MCF 10A (cell line): ENCODE measurements at places on chromosomes 4 and X.

- H3K4me3 ChIP-seq, result peak overlapping the region; percentile 0
- peak overlapping the region; percentile 62 for H3K27ac ChIP-seq
- no peaks in the 10 kb centered on the region for H3K27me3 ChIP-seq
- H3K4me1 ChIP-seq, result peaks cover 18% of the 10 kb centered on the region
- no peaks in the 10 kb centered on the region for H3K36me3 ChIP-seq
- DNase-seq, result peak; percentile 40
Observed at GRCh38 chr4:160091631-160092030, 988.8 kb downstream of the RAPGEF2 start.

DNA sequence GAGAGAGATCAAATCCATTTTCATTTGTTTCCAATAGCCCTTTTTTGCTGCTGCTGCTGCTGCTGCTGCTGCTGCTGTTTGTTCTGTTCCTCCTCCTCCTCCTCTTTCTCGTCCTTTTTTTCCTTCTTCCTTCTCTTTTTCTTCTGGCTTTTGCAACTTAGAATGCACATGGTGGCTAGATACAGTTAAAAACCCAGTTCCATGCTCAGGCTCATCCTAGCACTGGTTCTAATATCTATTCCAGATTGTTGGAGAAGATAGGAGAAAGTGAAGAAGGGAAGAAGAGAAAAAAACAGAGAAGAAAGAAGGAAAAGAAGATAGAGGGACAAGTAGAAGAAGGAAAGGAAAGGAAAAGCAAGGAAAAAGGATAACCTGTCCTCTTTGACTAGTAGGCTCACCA is 39.7 kb downstream of the VSIG4 start:
- H3K27me3 ChIP-seq, result no peaks in the 10 kb centered on the region
- no peaks in the 10 kb centered on the region for H3K36me3 ChIP-seq
- DNase-seq, result no peak
- no peak overlapping the region for H3K27ac ChIP-seq

DNA sequence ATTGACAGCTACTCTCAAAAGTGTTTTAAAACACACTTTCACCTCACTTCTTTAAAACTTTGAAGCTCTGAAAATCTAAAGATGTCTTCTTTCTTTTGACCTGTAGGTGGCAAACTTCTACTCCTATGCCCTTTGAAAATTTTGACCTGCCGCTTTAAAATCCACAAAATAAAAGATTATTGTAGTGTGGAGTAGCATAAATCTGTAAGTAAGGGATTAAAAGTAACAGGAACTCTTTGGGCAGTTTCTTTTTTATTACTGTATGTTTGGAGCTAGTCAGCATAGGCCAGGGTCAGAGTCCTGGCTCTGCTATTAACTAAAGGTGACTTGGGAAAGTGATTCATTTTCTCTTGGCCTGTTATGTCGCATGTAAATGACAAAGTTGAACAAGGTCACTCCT is 25.5 kb downstream of the BBS12 start:
- H3K36me3 ChIP-seq, result peaks cover 2% of the 10 kb centered on the region
- peak; percentile 51 for DNase-seq
- H3K27ac ChIP-seq, result peak overlapping the region; percentile 56
- H3K4me1 ChIP-seq, result peaks cover 23% of the 10 kb centered on the region
- no peaks in the 10 kb centered on the region for H3K27me3 ChIP-seq

DNA sequence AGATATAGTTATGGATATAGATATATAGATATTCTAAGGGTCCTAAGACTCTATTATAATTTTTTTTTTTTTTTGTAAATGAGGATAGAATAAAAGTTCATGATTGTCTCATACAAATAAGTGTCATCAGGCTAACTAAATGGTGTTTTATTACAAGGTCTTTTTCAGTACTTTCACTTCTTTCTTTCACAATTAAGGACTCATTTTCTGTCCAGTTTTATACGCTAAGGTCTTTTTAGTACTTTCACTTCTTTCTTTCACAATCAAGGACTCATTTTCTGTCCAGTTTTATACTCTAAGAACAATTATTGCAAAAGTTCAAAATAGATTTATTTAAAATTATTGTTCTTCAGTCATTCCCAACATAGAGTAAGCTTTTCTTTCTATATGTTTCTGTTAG is 32.7 kb downstream of the RUFY3 start:
- no peaks in the 10 kb centered on the region for H3K36me3 ChIP-seq
- no peak overlapping the region for H3K4me3 ChIP-seq
- H3K4me1 ChIP-seq, result no peaks in the 10 kb centered on the region

DNA sequence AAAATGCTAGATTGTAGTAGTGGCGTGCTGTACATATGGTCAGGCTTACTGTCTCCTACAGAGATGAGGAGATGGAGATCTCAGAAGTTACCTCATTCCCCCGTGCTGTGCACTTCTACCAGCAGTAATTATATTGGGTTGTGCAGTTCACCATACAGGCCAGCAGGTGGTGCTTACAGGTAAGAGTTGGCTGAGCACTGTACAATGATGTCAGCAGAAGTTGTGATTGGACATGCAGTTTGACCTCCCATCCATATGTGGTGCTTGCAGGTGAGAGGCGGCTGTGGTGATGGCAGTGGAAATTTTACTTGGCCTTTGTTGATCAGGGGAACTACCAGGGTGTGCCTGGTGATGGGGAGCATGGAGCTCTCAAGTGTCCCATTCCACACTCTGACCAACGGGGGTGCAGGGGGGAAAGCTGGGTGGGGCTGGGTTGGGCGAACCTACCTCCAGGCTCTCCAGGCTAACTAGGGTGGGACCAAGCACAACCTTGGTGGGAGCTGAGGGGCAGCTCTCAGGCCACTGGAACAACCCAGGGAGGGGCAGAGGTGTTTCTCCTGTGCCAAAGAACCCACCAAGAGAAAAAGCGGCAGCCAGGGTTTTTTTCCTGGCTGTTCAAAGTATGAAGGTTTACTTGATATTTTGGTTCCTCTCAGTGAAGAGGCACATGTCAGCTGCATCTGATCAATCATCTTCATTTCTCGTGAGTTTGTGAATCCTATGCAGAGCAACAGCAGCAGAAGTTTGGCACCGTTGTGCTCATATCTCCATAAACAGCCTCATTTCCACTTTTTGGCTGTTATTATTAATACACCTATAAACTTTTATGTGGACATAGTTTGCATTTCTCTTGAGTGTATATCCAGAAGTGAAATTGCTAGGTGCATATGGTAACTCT is 73.8 kb upstream of the FREM3 start:
- H3K27ac ChIP-seq, result no peak overlapping the region
- peaks cover 86% of the 10 kb centered on the region for H3K27me3 ChIP-seq
- no peaks in the 10 kb centered on the region for H3K36me3 ChIP-seq
- DNase-seq, result peak; percentile 72
- H3K4me3 ChIP-seq, result no peak overlapping the region
- no peaks in the 10 kb centered on the region for H3K4me1 ChIP-seq

GRCh38 chr4:61770456-61770855 is 570.3 kb downstream of the ADGRL3 start:
- no peaks in the 10 kb centered on the region for H3K27me3 ChIP-seq
- no peak for DNase-seq
- no peaks in the 10 kb centered on the region for H3K36me3 ChIP-seq
- H3K4me1 ChIP-seq, result peaks cover 6% of the 10 kb centered on the region
- H3K27ac ChIP-seq, result no peak overlapping the region
- no peak overlapping the region for H3K4me3 ChIP-seq

DNA sequence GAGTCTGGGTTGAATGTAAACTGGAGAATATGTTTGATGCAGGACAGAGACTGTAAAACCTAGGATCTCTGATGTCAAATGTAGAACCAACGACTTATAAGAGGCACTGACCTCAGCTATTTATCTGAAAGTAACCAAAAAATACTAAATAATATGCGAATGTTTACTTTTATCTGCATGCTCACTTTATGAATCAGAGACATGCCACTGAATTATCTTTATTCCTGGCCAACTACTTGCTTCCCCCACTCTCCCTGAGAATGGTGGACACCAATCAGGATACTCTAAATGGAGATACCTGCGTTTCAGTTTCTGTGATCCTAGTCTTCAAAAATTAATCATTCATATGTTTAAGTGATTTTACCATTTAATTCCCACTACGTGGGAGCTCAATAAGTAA is 1038.4 kb upstream of the PABPC4L start:
- no peak overlapping the region for H3K4me3 ChIP-seq
- no peak for DNase-seq
- peaks cover 12% of the 10 kb centered on the region for H3K27me3 ChIP-seq
- H3K27ac ChIP-seq, result no peak overlapping the region
- H3K4me1 ChIP-seq, result peaks cover 5% of the 10 kb centered on the region

DNA sequence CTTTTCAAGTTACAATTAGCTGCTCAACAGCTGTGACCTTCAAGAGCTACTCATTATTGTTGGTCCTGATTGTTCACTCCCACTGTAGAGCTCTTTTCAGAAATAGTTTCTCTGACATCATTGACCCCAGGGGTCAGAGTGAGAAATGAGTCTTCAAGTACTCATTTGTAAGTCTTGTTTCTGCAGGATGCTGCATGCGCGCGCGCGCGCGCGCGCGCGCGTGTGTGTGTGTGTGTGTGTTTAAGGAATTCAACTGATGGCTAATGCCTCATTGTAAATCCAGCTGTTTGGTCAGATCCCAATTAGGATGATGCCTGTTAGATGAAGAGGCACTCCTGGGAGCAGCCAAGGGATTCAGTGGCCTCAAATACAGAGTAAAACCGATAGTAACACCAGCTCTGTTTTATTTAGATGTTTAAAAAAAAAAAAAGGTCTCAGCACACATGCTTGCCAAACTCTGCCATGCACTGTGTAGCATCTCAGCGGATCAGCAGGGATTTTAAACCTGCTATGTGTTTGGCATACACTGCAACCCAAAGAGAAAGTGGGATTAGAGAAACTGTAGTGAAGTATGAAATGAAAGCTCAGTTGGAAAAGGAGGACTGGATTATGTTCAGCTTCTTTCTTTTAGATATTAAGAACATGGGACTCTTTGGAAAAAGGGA is 332.3 kb downstream of the ADGRL3 start:
- no peaks in the 10 kb centered on the region for H3K27me3 ChIP-seq
- H3K27ac ChIP-seq, result no peak overlapping the region
- peaks cover 5% of the 10 kb centered on the region for H3K36me3 ChIP-seq
- DNase-seq, result no peak
- H3K4me3 ChIP-seq, result no peak overlapping the region
- H3K4me1 ChIP-seq, result peaks cover 7% of the 10 kb centered on the region

- no peak for DNase-seq
- H3K27me3 ChIP-seq, result peaks cover 74% of the 10 kb centered on the region
- no peak overlapping the region for H3K4me3 ChIP-seq
- no peak overlapping the region for H3K27ac ChIP-seq
Observed at GRCh38 chrX:110414273-110414672, 55.6 kb downstream of the RTL9 start.

DNA sequence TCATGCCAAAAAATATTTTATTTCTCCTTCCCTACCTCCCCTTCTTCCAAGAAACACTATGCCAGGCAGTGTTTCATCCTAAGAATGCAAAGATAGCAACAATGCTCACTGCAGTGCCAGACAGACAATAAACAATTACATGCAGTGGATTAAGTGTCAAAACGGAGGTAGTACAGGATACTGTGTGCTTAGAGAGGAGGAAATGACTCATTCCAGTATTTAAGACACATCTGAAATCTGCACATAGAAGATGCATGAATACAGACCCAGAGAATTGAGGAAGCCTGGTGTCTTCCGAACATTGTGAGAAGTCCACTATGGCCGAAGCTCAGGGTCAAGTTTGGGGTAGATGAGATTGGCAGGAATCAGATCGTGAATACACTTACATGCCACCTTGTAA is 326.4 kb downstream of the PPP3CA start:
- H3K4me1 ChIP-seq, result peaks cover 33% of the 10 kb centered on the region
- peak overlapping the region; percentile 17 for H3K4me3 ChIP-seq
- peak; percentile 84 for DNase-seq
- H3K27me3 ChIP-seq, result no peaks in the 10 kb centered on the region

- peaks cover 15% of the 10 kb centered on the region for H3K4me1 ChIP-seq
- H3K36me3 ChIP-seq, result no peaks in the 10 kb centered on the region
- no peak overlapping the region for H3K4me3 ChIP-seq
- peak; percentile 91 for DNase-seq
- peaks cover 15% of the 10 kb centered on the region for H3K27me3 ChIP-seq
Observed at GRCh38 chr4:23728393-23728792, 161.5 kb downstream of the PPARGC1A start.

DNA sequence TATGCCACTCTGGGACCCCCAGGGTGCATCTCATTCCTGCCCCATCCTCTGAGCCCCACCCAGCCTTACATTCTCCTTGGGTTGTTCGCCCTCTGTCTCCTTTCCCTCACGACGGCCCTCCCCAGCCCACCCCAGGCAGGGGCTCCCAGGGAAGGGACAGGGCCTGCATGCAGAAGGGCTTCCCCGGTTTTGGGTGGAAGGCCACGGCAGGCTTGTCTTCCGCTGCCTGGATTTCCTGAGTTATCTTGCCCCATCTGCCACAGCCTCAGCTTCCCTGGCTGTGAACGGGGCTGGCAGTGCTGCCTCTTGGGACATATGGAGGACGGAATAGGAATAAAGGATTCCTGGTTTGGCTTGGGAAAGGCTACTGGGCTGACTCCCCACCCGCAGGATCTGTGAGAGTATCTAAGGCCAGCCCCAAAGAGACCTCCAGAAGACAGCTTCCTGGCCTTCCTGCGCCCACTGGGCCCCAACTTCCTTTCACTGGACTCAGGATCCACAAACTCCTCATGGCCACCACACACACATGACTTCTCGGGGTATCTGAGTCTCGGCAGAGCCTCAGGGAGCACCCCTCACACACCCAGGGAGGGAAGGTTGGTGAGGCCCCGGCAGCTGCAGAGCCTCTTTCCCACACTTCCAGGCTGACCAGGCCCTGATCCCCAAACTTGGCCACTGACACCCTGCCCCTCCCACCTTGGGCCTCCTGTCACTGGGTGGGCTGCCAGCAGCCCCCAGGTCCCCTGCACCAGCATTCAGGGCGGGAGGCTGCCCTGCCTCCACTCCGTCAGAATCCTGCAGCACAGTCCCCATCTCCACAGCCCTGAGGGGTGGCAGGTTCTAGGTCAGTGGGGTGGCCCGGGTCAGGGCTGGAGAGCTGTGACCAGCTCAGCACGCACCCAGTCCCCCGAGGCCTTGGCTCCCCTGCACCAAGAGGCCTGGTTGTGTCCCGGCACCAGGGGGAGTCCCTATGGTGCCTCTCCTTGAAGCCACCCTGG is 3.5 kb upstream of the MXD4 start:
- no peak overlapping the region for H3K4me3 ChIP-seq
- H3K36me3 ChIP-seq, result no peaks in the 10 kb centered on the region
- DNase-seq, result no peak
- H3K27me3 ChIP-seq, result no peaks in the 10 kb centered on the region
- H3K4me1 ChIP-seq, result peaks cover 8% of the 10 kb centered on the region

DNA sequence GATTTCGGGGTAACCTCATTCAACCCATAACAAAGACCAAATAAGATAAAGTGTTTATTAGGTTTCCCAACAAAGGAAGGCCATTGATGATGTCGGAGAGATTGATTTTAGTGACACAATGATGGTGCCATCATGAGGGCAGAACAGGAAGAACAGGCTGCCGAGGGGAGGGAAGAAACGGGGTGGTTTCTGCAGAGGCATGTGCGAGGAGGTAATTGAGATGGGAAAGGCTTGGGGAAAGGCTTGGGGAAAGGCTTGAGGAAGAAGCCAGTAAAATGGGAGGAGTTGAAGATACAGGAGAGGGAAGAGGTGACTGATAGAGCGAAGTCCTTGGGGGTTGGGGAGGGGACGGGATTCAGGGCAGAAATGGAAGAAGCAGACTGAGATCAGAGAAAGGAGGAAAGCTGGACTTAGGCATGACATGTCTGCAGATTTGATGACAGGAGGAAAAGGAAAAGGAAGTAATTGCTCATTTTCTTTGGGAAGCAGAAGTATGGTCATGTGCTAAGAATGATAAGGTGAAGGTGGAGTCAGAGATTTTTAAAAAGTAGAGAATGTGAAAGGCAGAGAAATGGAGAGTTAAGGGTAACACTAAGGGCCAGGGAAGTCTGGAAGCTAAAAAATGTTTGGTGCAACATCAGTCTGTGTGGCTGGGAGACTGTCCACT is 6.0 kb downstream of the HPSE start:
- H3K36me3 ChIP-seq, result peaks cover 5% of the 10 kb centered on the region
- H3K27me3 ChIP-seq, result no peaks in the 10 kb centered on the region
